ENCODE measurements at places on chromosomes 11 and 22. TPM values are rescaled to one million over a fixed set of nuclear protein-coding genes. Genes with fewer than 3 reads are reported as not detected.

The TRIM49 gene
- not detected for total RNA-seq

The PRODH gene
- total RNA-seq: 3.7 TPM

The CASP1 gene
- total RNA-seq: 11.5 TPM

The KCNJ1 gene
- total RNA-seq: not detected

The FOLR2 gene
- 15.1 TPM for total RNA-seq

The C11orf87 gene
- total RNA-seq: 0.52 TPM

The LRRC10B gene
- total RNA-seq: not detected

The GLB1L2 gene
- total RNA-seq: 1.0 TPM

The OR10D3 gene
- 0.52 TPM for total RNA-seq

The CARNS1 gene
- 17.2 TPM for total RNA-seq

The CDCA5 gene
- 1.0 TPM for total RNA-seq

The APOL6 gene
- 5.2 TPM for total RNA-seq

The OR2AG1 gene
- not detected for total RNA-seq

The OR51E1 gene
- total RNA-seq: 4.2 TPM

The MRGPRX4 gene
- total RNA-seq: not detected

The SYCE3 gene
- total RNA-seq: not detected

The SULT4A1 gene
- under 0.01 TPM for total RNA-seq

The TUBA8 gene
- total RNA-seq: 21.9 TPM

The SPINDOC gene
- total RNA-seq: 6.8 TPM

The LMNTD2 gene
- total RNA-seq: under 0.01 TPM

The SH3BP1 gene
- 9.9 TPM for total RNA-seq

The ROBO4 gene
- 14.1 TPM for total RNA-seq

The RHOD gene
- total RNA-seq: 7.8 TPM

The ASPHD2 gene
- 1.0 TPM for total RNA-seq

The TMPRSS4 gene
- not detected for total RNA-seq

The NUDT8 gene
- 5.2 TPM for total RNA-seq

The ANO5 gene
- total RNA-seq: 24.0 TPM

The BTG4 gene
- not detected for total RNA-seq

The MCM5 gene
- 25.1 TPM for total RNA-seq

The TRIM64C gene
- not detected for total RNA-seq

The ZFTA gene
- 15.7 TPM for total RNA-seq

The TNNT3 gene
- 4,042 TPM for total RNA-seq

The AGBL2 gene
- 2.6 TPM for total RNA-seq

The PPFIA1 gene
- total RNA-seq: 25.6 TPM

The SMIM35 gene
- total RNA-seq: not detected

The TRIM48 gene
- not detected for total RNA-seq

The DKK3 gene
- 56.4 TPM for total RNA-seq

The PPP2R5B gene
- 6.3 TPM for total RNA-seq

The RASL10A gene
- total RNA-seq: under 0.01 TPM

The CARD18 gene
- total RNA-seq: not detected

The PKDREJ gene
- not detected for total RNA-seq

The TRIM51 gene
- not detected for total RNA-seq

The DNAJB7 gene
- not detected for total RNA-seq

The EPS8L2 gene
- total RNA-seq: 1.0 TPM

The FZD4 gene
- 56.4 TPM for total RNA-seq

The MS4A6E gene
- total RNA-seq: not detected

The SLC22A12 gene
- total RNA-seq: not detected

The KRTAP5-11 gene
- not detected for total RNA-seq

The LRFN4 gene
- total RNA-seq: 12.0 TPM

The KRTAP5-8 gene
- total RNA-seq: not detected

The TYR gene
- total RNA-seq: not detected

The MYBPC3 gene
- total RNA-seq: 1.6 TPM

The HSPB2 gene
- 16.7 TPM for total RNA-seq

The FDX1 gene
- 7.3 TPM for total RNA-seq

The CYP2D6 gene
- not detected for total RNA-seq

The OR51B4 gene
- 0.52 TPM for total RNA-seq

Measured in skeletal muscle tissue (tissue), 5 donors.